Panc1 (cell line): ENCODE measurements at places on chromosomes 4 and X. TPM values are rescaled to one million over a fixed set of nuclear protein-coding genes. Genes with fewer than 3 reads are reported as not detected.

DNA sequence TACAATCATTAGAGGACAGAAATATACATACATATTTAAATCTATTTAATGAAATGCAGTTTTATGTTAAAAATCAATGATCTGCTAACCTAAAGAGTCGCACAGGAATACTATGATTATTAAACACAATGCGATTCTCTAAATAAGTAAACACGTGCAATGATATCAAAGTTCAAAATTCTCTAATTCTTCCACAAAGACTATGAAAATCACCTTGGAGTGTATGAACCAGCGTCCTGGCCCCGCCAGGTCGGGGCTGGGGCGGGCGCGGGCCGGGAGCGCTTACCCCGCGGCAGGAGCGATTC is 608 bp upstream of the FAM200B start:
- DNase-seq: no peak

- no peak for DNase-seq
Measured at GRCh38 chr4:185244763-185245162, 35.4 kb downstream of the SNX25 start.

GRCh38 chr4:139036885-139037284 is 21.3 kb downstream of the NOCT start:
- no peak for DNase-seq

DNA sequence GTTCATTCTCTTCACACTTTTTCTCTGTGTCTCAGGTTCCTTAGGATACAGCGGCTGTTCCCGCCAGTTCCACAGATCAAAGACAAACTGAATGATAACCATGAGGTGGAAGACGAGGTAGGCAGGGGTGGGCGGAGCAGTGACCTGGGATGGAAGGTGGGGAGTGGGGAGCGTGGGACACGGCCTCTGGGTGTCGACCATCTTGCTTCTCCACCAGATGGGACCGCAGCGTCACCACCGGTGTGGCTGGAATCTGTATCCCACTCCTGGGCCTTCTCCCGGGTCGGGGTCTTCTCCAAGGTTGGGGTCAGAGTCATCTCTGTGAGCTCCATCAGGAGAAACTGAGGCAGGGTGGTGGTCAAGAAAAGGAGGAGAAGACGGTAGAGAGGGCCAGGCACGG is 31.2 kb upstream of the IL3RA start:
- DNase-seq: no peak

GRCh38 chrX:124407226-124407625 is 60.9 kb downstream of the SH2D1A start:
- DNase-seq: no peak

- DNase-seq: no peak
Measured at GRCh38 chrX:11770320-11770719, 12.3 kb downstream of the MSL3 start.

DNA sequence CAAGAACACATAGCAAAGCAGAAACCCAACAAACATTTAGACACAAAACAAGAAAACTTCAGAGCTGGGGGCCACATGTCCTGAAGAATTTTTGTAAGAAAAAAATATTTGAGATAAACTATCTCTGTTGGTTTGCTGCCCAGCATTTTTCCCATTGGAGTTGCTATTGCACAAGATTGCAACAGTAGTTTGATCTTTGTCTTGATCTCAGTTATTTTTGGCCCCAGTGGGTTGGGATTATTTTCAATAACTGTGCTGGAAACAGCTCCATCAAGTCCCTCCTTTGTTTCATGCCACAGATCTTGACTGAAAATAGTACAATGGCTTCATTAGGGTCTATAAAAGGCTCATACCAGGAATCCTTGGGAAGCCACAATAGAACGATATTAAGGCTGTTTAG is 103.8 kb upstream of the RAI2 start:
- DNase-seq: no peak

DNA sequence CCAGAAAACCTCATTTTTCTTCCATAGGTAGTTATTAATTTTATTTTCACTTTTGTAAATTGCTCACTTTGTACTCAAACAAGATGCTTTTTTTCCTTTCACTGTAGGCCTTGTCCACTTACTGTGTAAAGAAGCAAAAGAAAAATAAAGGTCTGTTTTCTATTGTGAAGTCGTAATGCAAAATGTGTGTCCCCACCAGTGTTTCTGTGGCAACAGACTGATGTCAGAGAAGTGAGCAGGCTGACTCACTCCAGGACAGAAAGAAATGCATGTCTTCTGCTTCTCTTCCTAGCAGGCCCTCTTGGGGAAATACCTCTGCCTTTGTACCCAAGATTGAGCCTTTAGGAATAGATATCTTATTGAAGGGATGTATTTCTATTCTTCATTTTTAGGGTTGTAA is 30.3 kb downstream of the INPP4B start:
- DNase-seq: no peak

GRCh38 chr4:57550198-57550597 is 440.0 kb upstream of the IGFBP7 start:
- DNase-seq: no peak

DNA sequence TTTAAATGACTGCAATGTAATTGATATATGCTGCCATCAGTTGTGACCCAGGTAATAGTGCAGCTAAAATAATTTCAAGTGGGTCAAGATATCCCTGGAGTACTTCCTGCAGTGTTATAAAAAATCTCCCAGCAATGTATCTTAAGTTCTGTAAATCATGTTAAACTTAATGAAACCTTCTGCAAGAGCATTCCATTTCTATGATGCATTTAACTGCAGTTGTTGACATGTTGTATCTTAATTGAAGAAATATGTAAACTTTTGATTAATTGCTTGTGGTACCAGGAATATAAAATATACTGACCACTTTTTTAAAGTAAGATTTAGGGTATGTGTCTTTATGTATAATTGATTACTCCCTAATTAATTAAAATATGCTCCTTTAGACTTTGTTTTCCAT is 213.6 kb downstream of the AFF2 start:
- no peak for DNase-seq

GRCh38 chr4:8403976-8404375 is 36.5 kb downstream of the ACOX3 start:
- DNase-seq: no peak

DNA sequence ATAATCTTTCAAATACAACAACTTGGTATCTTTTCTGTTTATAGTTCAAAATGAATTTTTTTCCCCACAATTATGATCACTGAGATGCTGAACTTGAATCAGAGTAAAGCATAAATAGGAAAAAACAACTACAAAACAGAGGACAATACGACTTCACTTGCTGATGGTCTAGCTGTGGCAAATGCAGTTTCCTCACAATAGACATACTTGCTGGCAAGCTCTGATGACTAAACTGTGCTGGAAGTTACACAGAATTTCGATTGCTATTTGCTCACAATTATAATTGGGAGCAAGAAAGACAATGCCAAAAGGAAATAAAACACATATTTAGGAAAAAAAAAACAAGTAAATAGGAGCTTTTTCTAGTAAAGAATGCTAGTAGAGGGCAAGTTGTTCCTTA is 14.7 kb downstream of the VEGFC start:
- DNase-seq: no peak

- no peak for DNase-seq
Measured at GRCh38 chrX:138925330-138925729, 213.8 kb upstream of the FGF13 start.

- no peak for DNase-seq
Measured at GRCh38 chr4:166314902-166315301, 441.9 kb downstream of the TLL1 start.

GRCh38 chrX:39716401-39716800 is 381.4 kb downstream of the BCOR start:
- DNase-seq: no peak

DNA sequence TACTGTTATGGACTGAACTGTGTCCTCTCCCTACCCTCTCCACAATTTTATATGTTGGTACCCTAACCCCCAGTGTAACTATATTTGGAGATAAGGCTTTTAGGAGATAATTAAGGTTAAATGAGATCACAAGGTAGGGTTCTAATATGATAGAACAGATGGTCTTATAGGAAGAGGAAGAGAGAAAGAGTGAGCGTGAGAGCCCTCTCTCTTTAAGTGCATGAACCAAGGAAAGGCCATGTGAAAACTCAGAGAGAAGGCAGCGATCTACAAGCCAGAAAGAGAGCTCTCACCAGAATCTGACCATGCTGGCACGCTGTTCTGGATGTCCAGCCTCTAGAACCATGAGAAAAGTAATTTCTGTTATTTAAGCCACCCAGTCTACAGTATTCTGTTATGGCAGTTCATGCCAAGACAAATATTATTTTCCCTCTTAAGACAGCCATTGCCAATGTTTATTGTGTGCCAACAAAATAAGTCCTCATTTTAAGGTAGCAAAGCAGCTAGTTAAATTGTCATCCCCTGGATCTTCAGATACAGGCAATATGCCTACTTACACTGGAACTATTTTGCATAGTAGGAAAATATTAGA is 336.2 kb downstream of the MID1IP1 start:
- DNase-seq: no peak

DNA sequence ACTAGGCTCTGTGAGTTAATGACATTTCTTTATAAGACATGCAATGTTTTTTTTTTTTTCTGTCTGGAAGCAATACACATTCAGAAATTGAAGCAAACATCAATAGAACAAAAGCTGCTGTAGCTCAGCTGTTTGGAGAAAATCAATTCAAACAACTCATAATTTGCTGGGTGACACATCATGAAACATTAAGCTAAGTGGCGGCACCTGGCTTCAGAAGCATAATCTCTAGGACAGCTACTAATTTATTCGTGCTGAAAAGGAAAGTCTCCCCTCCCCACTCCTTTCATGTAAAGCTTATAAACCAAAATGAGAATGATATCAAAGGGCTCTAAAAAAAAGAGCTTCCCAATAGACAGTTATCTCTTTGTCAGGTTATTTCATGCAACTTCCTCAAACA is 73.9 kb downstream of the LUZP4 start:
- no peak for DNase-seq

GRCh38 chrX:21847342-21847741 is 7.9 kb downstream of the MBTPS2 start:
- no peak for DNase-seq

- DNase-seq: no peak
Measured at GRCh38 chr4:168978001-168978700, 31.9 kb downstream of the CBR4 start.

DNA sequence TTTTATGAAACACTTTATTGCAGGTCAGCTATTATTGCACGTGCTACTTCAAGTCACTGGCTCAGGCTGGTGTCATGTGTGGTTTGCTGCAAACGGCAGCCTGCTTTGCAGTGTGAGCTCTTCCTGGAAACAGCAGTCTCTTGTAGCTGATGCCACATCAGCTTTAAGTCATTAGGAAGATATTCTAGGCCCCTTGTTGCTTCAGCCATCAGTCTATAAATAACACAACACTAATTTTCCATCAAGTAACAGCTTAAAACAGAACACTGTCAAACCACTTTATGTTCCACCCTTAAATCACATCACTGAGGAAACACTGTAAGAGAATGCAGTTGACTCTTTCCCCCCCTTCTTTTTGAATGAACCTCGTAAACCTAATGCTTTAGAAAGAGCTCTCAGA is 93.8 kb downstream of the GATB start:
- no peak for DNase-seq

DNA sequence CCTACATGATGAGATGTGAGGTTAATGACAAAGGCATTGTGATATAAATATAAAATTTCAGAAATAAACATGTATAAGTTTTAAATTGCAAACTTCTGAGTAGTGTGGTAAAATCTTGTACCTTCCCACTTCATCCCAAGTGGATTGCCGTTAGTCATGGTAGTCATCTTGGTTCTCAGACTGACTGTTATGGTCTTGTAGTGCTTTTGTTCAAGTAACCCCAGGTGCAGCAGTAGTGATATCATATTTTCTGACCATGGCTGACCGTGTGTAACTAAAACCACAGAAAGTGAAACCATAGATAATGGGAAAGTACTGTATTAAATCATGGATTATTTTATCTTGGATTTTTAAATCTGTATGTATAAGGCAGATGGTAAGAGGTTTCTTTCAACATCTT is 74.8 kb upstream of the SLIT2 start:
- no peak for DNase-seq

DNA sequence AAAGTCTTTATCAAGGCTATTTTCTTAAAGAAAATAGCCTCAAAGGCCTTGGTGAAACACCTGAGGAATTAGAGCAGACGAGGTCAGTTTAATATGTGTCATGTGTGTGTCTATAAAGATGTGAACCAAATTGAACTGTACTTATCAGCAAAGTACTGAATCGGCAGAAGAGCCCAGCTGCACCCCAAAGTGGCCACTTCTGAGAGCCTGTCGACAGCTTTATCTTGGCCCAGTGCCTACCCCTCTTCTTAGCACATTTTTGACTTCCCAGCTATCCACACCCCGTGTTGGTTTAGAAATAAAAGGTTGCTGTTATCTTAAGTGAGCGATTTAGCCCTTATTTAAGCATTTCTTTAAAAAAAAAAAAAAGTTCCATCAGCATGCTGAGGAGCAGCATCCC is 329.7 kb downstream of the FBXW7 start:
- DNase-seq: no peak

GRCh38 chr4:141065872-141066271 is 67.4 kb downstream of the RNF150 start:
- DNase-seq: no peak

DNA sequence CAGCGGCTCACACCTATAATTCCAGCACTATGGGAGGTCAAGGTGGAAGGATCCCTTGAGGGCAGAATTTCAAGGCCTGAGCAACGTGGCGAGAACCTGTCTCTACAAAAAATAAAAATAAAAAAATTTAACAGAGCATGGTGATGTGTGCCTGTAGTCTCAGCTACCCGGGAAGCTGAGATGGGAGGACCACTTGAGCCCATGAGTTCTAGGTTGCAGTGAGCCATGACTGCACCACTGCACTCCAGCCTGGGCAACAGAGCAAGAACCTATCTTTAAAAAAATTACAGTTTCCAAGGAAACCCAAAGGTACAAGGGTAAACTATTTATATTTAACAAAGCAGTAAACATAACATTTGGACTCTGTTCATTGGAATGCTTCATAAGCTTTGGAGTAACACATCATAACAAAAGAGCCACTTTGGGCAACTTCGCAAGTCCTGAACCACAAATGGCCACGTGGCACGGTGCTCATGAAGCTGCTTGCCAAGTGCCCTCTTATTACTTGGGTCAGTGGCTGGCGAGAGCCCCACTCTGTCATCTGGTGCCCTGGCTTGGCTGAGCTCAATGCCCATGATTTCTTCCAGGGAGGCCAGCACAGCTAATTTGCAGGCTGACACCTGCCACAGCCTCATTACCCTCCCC is 165.6 kb downstream of the SH3KBP1 start:
- DNase-seq: no peak

Gene CLGN
- total RNA-seq: 5.4 TPM

Gene RNF175
- not detected for total RNA-seq

Gene MAGEA4
- not detected for total RNA-seq

Gene CXCL1
- total RNA-seq: 12.8 TPM

Gene PNMA6A
- 7.4 TPM for total RNA-seq

Gene UGT2B15
- 0.13 TPM for total RNA-seq
